ENCODE measurements at places on chromosomes 2 and 18. TPM values are rescaled to one million over a fixed set of nuclear protein-coding genes. Genes with fewer than 3 reads are reported as not detected.

PEX13 gene
- 38.2 TPM for total RNA-seq

C2orf78 gene
- not detected for total RNA-seq

IER3IP1 gene
- 22.9 TPM for total RNA-seq

IMPACT gene
- total RNA-seq = 27.9 TPM

OTX1 gene
- not detected for total RNA-seq

MGAT4A gene
- total RNA-seq = 100 TPM

TUBB8B gene
- not detected for total RNA-seq

GNLY gene
- not detected for total RNA-seq

TRIM43 gene
- not detected for total RNA-seq

FARP2 gene
- total RNA-seq = 60.7 TPM

AMER3 gene
- total RNA-seq = not detected

CPS1 gene
- total RNA-seq = 4.3 TPM

DSC3 gene
- 0.33 TPM for total RNA-seq

SCYGR5 gene
- total RNA-seq = not detected

DLGAP1 gene
- 0.10 TPM for total RNA-seq

EMILIN1 gene
- 1.4 TPM for total RNA-seq

DLX1 gene
- total RNA-seq = 0.29 TPM

TBR1 gene
- 0.10 TPM for total RNA-seq

NTSR2 gene
- total RNA-seq = not detected

TWIST2 gene
- 1.8 TPM for total RNA-seq

REG1B gene
- total RNA-seq = not detected

TMEM163 gene
- 0.67 TPM for total RNA-seq

PSMD14 gene
- total RNA-seq = 129 TPM

CYP26B1 gene
- 0.65 TPM for total RNA-seq

TTN gene
- 3.3 TPM for total RNA-seq

HOXD12 gene
- total RNA-seq = not detected

ASXL3 gene
- total RNA-seq = 0.57 TPM

IL36B gene
- total RNA-seq = not detected

NYAP2 gene
- total RNA-seq = not detected

AQP12B gene
- not detected for total RNA-seq

HK2 gene
- 8.4 TPM for total RNA-seq

RAX gene
- total RNA-seq = not detected

COL4A4 gene
- under 0.01 TPM for total RNA-seq

VWA3B gene
- total RNA-seq = not detected

SP9 gene
- total RNA-seq = not detected

IL1R1 gene
- 2.0 TPM for total RNA-seq
